NCI-H187 treated with DMSO at 0.1 percent for 48 hours (cell line): ENCODE measurements at places on chromosomes 5 and 9.

- DNase-seq, result no peak
Observed at GRCh38 chr9:14203356-14204056, 110.4 kb downstream of the NFIB start.

GRCh38 chr5:177162379-177162778 lies 28.8 kb downstream of the NSD1 start:
- DNase-seq, result no peak

DNA sequence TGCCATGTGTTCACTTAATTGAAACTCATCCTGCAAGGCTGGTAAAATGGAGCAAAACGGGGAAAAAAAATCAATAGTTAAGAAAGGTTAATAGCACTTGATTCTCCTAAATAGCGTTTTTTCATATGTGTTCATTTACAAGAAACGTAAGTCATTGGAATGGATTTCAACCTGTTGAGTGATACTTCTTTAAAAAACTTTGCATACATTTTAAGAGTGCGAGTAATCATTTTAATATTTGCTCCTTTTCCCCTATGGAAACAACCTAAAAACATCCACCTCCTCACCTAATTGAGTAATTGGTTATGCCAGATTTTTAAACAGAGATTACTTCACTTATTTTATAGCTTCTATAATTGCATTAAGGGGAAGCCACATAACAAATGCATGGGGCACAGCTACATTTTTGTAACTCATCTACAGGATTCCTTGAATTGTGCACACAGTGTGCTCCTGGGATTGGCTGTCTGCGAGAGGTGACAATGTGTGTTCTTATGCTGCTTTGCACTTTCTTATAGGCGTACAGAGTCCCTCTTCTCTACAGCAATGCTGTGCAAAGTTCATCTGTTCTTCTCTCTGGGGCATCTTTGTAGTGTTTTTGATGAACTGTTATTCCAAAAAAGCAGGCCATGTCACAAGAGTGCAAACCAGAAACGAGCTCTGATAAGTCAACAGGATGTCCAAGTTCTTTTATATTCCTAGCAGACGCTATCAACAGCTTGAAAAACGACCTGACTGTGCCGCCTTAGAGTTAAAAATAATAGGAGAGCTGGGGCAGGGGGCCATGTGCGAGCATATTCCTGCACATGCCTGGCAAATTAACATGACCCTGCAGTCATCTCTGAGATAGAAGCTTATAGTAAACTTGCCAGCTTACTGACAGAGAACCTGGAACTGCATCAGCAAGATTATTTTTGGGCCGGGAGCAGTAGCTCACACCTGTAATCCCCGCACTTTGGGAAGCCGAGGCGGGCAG lies 117.9 kb downstream of the GOLPH3 start:
- no peak for DNase-seq

DNA sequence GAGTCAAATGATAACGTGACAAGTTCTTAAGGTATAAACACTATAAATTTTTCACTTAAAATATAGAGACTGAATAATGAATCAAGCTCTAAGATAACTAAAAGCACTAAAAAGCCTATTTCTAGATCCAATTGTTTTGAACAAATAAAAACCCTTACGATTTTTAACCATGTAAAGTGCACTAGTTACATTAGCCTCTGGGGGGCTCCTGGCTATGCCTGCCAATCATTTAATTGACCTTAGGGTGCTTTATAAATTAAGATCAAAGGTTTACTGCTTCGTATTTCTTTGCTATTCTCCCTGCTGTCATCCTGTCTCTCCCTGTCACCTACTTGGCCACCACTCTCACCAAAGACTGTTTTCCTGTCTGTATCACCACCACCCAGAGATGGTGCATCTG lies 133.4 kb downstream of the ESM1 start:
- no peak for DNase-seq

GRCh38 chr5:143234162-143234842 lies 169.2 kb downstream of the NR3C1 start:
- DNase-seq, result no peak

GRCh38 chr9:130483371-130483971 lies 38.7 kb downstream of the ASS1 start:
- DNase-seq, result no peak

- DNase-seq, result no peak
Observed at GRCh38 chr5:11177999-11178711, 417.1 kb upstream of the DAP start.

DNA sequence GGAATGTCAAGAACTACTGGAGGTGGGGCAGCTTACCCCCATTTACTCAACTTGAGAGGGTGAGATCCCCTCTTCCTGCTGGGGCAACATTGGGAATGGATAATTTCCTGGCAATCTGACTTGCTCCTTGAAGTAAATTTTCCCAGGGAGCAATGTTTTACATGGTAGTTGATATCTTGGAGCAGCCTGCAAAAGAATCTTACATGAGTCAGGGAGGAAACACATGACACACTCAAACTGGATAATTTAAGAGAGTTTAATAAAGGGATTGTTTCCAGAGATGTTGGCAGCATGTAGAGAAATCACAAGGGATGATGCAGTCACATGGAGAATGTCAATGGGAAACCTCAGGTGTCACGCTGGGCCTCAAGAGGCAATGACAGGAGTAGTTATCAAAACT lies 212.5 kb downstream of the GAS1 start:
- DNase-seq, result no peak

DNA sequence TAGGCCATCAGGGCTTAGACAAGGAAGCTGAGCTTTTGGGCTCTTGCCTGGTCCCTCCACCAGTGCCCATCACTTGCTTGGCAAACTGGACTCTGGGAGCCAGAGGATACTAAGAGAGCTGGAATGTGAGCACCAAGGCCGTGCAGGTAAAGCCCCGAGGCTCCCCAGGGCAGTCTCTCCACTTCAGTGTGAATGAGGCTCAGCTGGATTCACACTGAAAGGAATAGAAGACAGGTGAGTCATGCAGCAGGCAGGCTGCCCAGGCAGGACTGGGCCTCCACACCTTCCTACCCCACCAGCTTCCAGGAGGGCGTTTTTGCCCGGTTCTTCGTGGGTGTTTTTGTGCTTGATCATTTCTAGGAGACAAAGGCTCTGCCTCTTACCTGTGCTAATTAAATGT lies 7.3 kb upstream of the CTSV start:
- DNase-seq, result no peak
